ENCODE measurements at places on chromosomes 3 and 15.

- DNase-seq = no peak
Measured at GRCh38 chr3:30458376-30459171, 147.8 kb upstream of the TGFBR2 start.

GRCh38 chr15:93300796-93301195 lies 211.8 kb upstream of the RGMA start:
- DNase-seq = no peak

- no peak for DNase-seq
Measured at GRCh38 chr3:97010881-97011657, 196.7 kb downstream of the EPHA6 start.

- DNase-seq = no peak
Measured at GRCh38 chr3:111714305-111714704, 119.2 kb upstream of the ZBED2 start.

DNA sequence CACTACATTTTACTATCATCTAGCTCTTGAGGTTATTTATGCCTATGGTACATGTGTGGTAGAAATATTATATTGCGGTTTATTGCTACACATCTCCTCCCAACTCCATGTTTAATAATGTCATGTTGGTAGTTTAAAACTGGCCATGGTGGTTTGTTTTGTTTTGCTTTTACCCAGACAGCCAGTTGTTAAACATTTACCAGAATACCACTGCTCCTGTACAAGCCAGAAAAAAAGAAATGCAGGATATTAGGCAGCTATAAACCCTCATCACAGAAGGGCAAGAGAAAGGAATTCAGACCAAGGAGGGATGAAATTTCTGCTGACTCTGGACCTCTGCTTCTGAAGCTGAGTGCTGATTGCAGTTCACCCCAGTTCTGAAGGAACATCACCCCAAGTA lies 451.8 kb upstream of the IL12A start:
- no peak for DNase-seq

DNA sequence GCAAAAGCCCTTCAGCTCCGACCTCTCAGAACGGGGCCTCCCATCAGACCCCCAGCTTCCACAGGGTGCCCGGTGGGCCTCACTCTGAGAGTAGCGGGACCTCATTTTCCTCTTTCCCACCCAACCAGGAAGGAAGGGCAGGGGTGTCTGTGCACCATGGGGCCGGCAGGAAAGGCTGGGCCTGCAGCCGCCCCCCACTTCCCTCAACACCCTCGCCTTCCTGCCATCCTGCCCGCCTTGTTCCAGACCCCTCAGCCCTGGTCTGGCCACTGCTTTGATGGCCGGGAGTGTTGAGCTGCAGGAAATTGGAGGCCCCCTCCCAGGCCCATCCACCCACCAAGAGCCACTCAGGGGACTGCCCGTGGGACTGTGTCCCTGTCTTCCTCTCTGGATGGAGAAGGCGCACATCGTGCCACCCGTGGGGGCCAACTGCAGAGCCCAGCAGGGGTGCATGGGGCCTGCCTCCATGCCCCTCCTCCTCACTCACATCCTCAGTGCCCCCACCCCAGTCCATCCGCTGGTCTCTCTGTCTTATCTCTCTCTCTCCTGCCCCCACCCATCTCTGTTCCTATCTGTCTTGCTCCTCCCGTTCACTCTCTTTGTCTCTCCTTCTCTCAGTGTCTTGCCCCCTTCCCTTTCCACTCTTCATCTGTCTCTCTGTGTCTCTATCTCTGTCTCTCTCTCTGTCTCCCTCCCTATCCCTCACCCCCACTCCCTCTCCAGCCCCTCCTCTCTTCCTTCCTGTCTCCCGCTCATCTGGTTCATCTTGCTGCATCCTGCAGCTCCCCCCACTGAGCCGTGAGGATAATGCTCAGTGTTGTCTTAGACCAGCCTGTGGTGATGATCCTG lies 1.8 kb upstream of the PLXND1 start:
- DNase-seq = no peak

DNA sequence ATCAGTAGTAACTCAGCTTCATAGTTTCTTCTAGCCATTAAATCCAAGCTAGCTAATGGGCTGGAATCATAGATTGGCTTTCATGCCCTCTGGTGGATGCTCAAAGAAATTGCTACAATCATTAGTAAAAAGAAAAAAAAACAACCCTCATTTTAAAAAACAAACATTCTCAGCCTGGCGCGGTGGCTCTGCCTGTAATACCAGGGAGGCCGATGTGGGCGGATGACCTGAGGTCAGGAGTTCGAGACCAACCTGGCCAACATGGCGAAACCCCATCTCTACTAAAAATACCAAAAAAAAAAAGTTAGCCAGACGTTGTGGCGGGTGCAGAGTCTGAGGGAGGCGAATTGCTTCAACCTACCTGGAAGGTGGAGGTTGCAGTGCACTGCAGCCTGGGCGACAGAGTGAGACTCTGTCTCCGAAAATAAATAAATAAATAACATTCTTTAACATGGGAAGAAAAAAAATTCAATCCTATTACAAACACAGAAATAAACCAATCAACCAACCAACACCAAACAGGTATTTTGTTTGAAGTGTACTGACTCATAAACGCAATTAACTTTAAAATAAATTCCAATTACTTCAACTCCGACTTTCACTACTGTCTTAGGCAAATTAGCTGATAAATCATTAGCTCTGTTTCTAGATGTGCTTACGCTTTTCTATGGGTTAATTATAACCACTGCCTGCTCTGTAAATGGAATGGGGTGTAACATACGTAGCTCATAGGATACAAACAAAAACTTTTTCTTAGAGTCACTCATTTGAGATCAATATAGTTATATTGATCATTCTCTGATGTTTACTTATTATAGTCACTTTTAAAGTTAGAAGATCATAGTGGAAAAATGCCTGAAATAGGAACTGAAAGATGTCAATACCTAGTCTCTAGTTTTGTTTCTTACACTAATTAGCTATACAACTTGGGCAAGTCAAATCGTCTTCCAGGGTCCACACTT lies 24.9 kb downstream of the TMEM207 start:
- no peak for DNase-seq

DNA sequence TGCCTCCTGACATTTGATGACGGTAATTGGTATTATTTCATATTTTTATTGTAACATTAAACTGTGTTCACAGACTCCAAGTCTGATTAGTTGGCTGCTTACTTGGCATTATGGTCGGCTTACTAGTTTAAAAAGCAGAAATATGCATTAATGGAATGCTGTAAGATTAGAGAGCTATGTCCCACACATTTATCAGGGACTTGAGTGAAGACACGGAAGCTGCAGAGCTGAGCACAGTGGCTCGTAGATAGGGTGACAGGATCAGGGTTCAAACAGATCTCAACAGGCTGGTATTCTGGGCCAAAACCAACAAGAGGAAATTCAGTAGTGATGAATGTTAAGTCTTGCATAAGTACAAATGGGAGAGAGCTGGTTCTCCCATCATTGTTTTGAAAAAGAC lies 113.8 kb downstream of the ADAMTSL3 start:
- DNase-seq = no peak

GRCh38 chr3:187641320-187642016 lies 28.7 kb downstream of the SST start:
- DNase-seq = no peak

- DNase-seq = no peak
Measured at GRCh38 chr3:149449182-149449581, 25.3 kb upstream of the TM4SF4 start.

DNA sequence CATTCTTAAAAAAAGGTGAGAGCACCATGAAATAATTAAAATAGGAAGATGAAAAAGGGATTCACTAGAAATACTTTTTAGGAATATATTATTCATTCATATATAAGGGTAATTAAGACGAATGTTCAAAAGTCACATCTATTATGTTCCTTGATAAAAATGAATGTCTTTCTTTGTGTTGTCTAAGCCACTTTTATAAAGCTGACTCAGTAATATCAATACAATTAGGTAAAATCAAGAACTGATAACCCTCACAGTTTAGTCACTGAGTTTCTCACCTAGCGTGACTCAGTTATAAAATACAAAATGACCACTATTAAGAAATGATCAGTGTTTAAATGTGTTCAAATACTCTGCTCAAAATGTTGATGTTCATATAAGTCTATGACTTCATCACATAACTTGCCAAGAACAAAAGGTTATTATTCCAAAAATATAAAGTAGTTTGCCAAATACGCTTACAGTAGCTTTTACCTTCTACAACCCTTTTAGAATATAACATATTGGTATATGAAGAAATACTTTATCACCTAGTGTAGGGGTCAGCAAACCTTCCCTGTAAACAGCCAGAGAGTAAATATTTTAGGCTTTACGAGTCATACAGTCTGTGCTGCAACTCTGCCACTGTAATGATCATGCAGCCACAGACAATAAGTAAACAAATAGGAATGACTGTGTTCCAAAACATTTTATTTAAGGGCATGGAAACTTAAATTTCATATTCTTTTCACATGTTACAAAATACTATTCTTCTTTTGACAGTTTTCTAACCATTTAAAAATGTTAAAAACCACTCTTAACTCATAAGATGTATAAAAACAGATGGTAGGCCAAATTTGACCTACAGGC lies 369.8 kb downstream of the TBC1D5 start:
- no peak for DNase-seq

DNA sequence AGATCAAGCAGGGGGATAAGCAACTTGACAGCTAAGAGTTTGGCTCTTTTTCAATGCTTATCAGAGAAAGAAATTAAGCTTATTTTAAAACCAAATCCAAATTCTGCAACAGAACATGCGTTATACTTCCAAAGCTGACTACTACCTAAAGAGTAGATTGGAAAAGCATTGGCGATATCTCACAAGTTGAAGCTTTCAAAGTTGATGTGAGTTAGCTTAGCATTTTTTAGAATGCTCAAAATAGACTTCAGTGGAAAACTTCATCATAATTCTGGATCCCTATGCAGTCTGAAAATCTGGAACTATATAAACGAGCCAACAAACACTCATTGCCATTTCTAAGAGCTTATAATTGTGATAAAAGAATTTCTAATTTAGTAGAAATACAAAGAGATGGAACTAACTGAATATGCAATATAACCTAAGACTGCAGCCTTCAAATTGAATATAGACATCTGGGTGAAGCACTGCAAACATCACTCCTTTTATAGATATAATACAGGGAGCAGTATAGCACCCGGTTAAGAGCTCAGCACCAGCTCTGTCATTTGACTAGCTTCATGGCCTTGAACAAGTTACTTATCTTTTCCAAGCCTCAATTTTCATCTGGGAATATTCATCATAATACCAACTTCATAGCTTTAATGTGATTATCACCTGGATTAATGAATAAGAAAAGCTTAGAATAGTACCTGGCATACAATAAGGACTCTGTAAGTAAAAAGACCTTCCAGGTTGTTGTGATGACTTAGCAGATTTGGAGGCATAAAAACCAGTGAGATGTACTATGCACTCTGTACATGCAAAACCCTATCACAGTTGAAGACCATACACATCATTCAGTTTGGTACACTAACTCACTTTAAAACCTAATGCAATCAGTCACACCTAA lies 242.7 kb upstream of the TTC14 start:
- no peak for DNase-seq

- DNase-seq = no peak
Measured at GRCh38 chr3:114079761-114080160, 23.2 kb downstream of the QTRT2 start.

DNA sequence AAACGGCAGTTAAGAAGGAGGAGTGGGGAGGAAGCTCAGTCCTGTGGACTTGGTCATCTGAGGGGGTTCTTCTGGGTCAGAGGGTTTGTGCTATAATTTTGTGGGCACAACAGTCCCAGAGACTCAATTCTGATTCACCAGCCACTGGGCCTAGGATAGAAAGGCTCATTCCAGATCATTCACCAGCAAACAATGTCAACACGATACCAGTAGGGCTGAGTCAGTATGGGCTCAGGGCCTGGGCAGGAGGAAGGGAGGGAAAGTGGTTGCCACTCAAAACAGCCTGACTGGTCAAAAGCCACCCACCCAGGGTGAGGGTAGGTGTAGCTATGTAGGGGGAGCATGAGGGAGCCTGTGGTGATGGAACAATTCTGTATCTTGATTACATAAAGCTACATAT lies 86.9 kb upstream of the MEX3B start:
- no peak for DNase-seq

- no peak for DNase-seq
Measured at GRCh38 chr3:157127831-157128767, 31.8 kb downstream of the CCNL1 start.

Measured in GM12891 (cell line).